Cerebellar nuclear complex (tissue), 1 donor: ENCODE measurements at places on chromosomes 4 and X.

GRCh38 chr4:165443276-165443675, 64.5 kb downstream of the CPE start:
- no peak for DNase-seq

DNA sequence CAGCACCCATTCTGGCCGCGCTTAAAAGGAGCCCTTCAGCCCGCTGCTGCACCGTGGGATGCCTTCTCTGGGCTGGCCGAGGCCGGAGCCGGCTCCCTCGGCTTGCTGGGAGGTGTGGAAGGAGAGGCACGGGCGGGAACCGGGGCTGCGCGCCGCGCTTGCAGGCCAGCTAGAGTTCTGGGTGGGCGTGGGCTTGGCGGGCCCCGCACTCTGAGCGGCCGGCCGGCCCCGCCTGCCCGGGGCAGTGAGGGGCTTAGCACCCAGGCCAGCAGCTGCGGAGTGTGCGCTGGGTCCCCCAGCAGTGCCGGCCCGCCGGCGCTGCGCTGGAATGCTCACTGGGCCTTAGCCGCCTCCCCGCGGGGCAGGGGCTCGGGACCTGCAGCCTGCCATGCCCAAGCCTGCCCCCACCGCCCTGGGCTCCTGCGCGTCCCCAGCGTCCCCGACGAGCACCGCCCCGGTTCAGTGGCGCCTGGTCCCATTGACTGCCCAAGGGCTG, 111.3 kb downstream of the PCDH18 start:
- DNase-seq = no peak

DNA sequence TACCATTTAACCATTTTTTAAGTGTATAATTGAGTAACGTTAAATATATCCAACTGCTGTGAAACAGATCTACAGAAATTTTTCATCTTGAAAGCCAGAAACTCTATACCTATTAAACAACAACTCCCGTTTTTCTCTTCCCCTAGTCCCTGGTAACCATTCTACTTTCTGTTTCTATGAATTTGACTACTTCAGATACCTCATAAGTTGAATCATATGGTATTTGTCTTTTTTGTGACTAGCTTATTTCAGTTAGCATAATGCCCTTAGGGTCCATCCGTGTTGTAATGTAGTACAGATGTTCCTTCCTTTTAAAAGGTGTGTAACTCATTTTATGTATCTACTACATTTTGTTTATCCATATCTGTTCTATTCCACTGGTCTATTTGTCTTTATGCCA, 48.7 kb downstream of the STAG2 start:
- DNase-seq = no peak

- DNase-seq = no peak
Observed at GRCh38 chrX:37686369-37686995, 891 bp downstream of the XK start.

DNA sequence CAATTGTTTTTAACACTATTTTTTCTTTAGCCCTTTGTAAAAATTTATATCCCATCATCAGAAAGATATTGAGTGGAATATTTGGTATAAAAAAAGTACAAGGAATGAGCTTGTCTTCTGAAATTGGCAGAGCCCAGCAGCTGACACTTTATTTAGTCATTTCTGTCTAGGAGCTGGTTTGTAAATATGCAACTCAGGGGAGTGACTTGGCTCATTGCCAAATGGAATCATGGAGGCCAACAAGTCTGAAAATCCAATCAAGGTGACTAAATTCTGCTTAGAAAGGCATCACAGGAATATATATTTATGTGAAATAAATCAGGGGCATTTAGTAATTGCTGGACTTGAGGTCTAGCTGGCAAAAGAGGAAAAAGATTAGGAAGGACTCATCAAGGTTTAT, 74.4 kb downstream of the OTC start:
- no peak for DNase-seq

GRCh38 chrX:44889824-44890223, 16.8 kb downstream of the KDM6A start:
- no peak for DNase-seq
